ENCODE measurements at places on chromosomes 16 and 17. TPM values are rescaled to one million over a fixed set of nuclear protein-coding genes. Genes with fewer than 3 reads are reported as not detected.

The SRCIN1 gene
- 2.4 TPM for total RNA-seq

DNA sequence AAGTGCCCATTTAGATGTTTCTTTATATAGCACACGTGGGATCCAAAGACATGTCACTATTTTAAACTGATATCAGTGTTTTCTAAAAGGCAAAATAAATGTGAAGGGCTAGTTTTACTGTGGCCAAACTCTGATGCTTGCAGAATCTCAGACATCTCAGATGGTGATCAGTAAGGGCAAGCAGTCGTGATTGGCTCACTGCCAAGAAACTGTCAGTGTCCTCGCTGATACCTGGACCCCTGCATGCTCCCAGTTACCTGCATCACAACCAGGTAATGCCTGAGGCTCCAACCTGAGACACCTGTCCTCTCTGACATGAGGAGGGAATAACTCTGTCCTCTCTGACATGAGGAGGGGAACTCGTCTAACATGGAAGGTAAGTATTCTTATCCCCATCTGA, 114.0 kb downstream of the SPECC1 start:
- no peak overlapping the region for H3K4me3 ChIP-seq
- DNase-seq, result no peak
- peaks cover 10% of the 10 kb centered on the region for H3K4me1 ChIP-seq

GRCh38 chr17:80308692-80309517, 48.3 kb downstream of the RNF213 start:
- peaks cover 38% of the 10 kb centered on the region for H3K36me3 ChIP-seq
- no peaks in the 10 kb centered on the region for H3K27me3 ChIP-seq
- no peaks in the 10 kb centered on the region for H3K4me1 ChIP-seq
- no peak overlapping the region for H3K27ac ChIP-seq
- no peak for DNase-seq
- no peak overlapping the region for H3K4me3 ChIP-seq

GRCh38 chr16:22356930-22357634, 17.3 kb downstream of the CDR2 start:
- peaks cover 4% of the 10 kb centered on the region for H3K36me3 ChIP-seq
- H3K27me3 ChIP-seq, result no peaks in the 10 kb centered on the region
- DNase-seq, result no peak
- no peak overlapping the region for H3K4me3 ChIP-seq
- peak overlapping the region; percentile 14 for H3K27ac ChIP-seq

All from lung (tissue), 17 donors.